ENCODE measurements at places on chromosomes 6 and 20.

GRCh38 chr6:18047406-18047805 lies 60.0 kb upstream of the KIF13A start:
- DNase-seq, result no peak

GRCh38 chr6:40604082-40604481 lies 16.9 kb upstream of the LRFN2 start:
- DNase-seq, result no peak

DNA sequence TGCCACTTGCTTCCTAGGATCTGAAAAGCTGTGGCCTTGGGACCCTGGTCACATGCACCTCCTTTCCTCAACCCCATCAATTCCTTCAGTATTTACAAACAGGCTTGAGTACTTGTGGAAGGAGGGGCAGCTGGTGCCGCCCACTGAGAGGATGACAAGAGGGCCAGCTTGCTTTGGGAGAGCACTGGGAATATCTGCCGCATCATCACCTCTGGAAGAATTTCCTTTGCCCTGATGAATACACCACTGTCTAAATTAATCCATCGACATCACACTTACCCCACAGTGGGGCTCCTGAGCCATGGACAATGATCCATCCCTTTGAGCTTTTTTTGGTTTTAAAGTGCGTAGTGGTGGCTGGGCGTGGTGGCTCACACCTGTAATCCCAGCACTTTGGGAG lies 25.9 kb downstream of the TBC1D20 start:
- no peak for DNase-seq

- DNase-seq, result no peak
Measured at GRCh38 chr20:24446811-24447210, 22.6 kb upstream of the SYNDIG1 start.

- DNase-seq, result no peak
Measured at GRCh38 chr6:14765106-14765505, 480.8 kb upstream of the JARID2 start.

- DNase-seq, result no peak
Measured at GRCh38 chr20:48995589-48995988, 50.5 kb upstream of the CSE1L start.

GRCh38 chr20:10910535-10911178 lies 236.9 kb upstream of the JAG1 start:
- no peak for DNase-seq

DNA sequence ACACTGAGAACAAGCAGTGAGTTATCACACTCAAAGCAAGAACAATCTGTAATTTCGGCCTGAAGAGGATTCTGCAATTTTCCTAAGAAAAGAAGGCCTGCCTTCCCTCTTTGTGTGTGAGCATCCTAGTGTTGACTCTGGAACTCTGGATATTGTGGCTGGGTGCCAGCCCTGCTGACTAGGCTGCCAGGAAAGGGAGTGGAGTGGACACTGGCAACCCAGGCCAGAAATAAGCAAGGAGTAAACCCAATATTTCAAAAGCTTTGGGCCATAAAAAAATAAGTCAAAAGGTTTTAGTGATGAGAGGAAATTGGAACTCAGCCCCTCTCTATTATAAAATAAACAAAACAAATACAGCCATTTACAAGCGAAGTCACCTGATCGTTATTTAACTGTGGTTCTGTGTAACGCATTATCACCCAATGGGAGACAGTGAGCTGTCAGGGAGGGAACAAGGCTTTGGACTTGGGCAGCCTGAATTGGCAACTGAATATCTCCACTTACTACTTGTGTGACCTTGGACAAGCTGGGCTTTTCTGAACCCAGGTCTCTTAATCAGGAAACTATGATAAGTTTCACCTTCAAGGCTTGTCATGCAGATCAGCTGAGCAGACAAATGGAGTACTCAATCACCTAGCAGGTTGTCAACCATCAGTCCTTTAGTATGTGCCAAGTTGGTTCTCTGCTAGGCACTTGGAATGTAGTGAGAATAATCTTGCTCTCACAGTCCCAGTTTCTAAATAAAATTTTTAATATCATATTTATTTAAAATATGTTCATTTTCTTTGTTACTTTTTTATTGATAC lies 196.2 kb downstream of the PAX1 start:
- no peak for DNase-seq

- no peak for DNase-seq
Measured at GRCh38 chr6:6723921-6724538, 135.5 kb downstream of the LY86 start.

- DNase-seq, result no peak
Measured at GRCh38 chr6:160801418-160801817, 99.4 kb downstream of the PLG start.

GRCh38 chr6:22036275-22036674 lies 260.6 kb downstream of the PRL start:
- no peak for DNase-seq

Measured in NCI-H524 (cell line).